Urinary bladder (tissue), 4 donors: ENCODE measurements at places on chromosomes 2 and 18. TPM values are rescaled to one million over a fixed set of nuclear protein-coding genes. Genes with fewer than 3 reads are reported as not detected.

Gene RNU2-63P
- polyA plus RNA-seq, result not detected

Gene TMEM247
- polyA plus RNA-seq, result not detected

Gene GPR45
- not detected for polyA plus RNA-seq

Gene LRRTM4
- 0.34 TPM for polyA plus RNA-seq

Gene SP5
- 2.8 TPM for polyA plus RNA-seq

Gene RNF152
- polyA plus RNA-seq, result 3.4 TPM

Gene IL36B
- polyA plus RNA-seq, result not detected

Gene RAB31
- polyA plus RNA-seq, result 77.2 TPM

Gene RUFY4
- polyA plus RNA-seq, result 0.09 TPM

Gene APLF
- 1.4 TPM for polyA plus RNA-seq

Gene LCT
- not detected for polyA plus RNA-seq

Gene ATP8B1
- polyA plus RNA-seq, result 20.1 TPM

GRCh38 chr2:219627103-219628100 is at the start of gene SLC4A3:
TSS of gene SLC4A3 (plus strand) at chr2:219627630. CDS start at chr2:219627993, 363 bp downstream.
- no peak for DNase-seq

DNA sequence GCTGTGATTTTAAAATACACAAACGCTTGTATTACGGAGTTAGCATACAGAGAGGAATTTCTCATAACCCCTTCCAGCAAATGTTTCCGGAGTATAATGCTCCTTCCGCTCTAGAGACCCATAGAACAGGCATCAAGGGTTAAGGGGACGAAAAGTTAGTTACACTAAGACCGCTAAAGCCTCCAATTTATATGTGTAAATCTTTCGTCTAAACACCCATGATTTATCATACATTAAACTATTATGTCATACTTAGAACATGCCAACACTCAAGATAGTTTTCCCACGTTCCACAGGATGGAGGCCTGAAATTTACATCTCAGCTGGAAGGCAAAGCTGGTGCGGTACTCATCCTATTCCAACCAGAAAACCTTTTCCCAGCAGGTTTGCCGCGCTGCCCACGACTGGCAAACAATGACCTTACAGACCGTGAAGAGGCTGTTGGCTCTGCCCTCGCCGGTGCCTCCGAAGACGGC is 650 bp downstream of the ORMDL1 start:
- DNase-seq, result peak; percentile 51

GRCh38 chr18:5627776-5628511 is 84.1 kb upstream of the EPB41L3 start:
- DNase-seq, result no peak

DNA sequence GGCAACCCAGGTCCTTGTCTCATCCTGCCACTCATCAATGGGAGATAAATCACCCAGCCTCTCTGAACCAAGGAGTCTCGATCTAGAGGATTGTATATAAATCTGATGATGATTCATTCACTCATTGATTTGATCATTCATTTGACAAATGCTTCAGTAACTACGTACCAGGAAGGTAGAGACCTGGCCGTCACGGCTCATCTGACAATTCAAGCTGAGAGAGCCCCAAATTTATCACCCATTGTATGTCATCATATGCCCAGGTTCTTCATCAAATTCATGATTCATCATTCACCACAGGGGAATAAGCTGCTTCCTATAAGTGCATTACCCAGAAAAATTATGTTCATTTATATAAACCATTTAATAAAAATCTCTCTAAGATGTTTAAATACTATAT is 116.9 kb downstream of the FAM161A start:
- DNase-seq, result no peak

DNA sequence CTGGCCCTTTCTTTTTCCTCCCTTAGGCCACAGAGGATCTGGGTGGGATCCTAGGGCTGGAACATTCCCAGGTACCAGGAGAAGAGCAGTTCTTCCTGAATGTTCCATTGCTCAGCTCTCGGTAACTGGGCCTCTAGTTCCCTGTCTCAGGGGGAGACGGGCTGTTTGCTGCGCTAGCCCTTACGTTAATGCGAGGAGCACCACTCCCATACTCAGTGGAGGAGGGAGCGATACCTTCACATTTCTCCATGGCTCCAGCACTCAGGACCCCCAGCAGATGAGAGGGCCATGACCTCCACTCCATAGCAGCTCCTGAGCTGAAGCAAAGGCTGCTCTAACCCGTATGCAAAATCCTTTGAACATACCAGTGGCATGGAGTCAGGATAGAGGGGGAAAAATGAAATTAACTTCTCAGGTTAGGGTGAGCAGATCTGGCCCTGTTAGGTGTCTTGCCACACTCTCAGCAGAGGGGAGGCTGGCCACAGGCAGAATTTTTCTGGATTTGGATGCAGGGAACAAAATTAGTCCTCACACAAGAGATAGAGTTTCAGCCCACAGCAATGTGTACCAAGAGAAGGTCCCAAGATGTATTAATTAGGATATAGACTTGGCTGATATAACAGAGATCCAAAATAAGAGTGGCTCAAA is 206.7 kb downstream of the ZFP36L2 start:
- no peak for DNase-seq

DNA sequence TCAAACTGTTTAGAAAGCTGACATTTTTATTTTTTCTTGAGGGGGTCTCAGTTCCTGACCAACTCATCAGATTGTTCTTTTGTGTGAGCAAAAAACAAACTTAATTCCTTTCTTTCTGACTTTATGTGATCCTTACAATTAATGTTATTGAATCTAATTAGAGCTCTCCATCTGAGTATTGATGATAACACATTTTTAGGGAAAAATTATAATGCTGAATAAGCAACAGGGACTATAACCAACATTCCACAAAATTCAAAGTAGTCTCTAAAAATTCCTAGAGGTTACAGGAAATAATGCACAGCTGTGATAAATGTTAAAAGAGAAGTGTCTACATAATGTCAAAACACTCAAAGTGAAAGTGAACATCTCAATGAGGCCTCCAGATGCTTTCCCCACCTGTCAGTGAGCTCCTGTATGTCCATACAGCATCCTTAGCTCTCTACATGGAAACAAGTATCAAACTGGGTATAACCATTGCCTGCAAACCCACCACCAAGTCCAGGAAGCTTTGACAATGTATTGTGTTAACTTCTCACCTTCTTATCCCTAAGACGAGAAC is 786.0 kb upstream of the SLC39A10 start:
- no peak for DNase-seq

DNA sequence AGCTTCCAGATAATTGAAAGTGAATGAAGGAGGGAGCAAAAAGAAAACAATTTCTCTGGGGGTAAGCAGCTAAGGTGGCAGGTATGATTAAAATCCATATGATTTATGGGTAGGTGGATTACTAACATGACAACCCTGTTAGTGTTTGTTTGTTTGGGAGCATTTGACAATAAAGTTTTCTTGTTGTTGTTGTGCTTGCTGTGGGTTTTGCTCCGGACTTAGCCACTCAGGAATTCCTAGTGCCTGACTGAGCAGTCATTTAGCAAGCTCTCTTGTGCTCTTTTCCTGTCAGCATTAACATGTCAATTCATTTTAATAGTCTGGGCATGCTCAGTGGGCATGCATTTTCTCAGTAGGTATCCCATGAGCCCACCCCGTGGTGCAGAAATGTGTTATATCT is 674.8 kb upstream of the ZEB2 start:
- no peak for DNase-seq

- no peak for DNase-seq
These were observed 33.9 kb upstream of the RMP24 start for GRCh38 chr18:35938562-35938961.

GRCh38 chr2:72032481-72033041 is 115.1 kb downstream of the CYP26B1 start:
- no peak for DNase-seq

- no peak for DNase-seq
These were observed 229.2 kb downstream of the MYT1L start for GRCh38 chr2:2101924-2102323.

- DNase-seq, result no peak
These were observed 203.6 kb upstream of the GALNT5 start for GRCh38 chr2:157053876-157054275.

DNA sequence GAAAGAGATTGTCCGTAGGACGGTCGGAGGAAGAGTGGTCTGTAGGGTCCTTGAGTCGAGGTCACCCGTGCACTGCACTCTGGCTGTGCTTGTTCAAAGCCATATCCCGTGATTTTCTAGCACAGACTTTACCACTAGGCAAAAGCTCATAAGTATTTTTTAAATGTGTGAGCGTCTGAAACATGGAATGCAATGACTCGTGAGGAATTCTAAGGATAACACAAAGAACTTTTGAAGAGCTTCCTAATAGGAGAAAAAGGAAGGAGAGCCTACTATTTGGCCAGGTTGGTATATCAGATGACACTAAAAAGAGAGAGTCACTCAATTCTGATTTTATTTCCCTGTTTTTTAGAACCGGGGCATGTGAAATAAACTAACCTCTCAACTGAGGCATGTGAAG is 68.3 kb downstream of the CD28 start:
- no peak for DNase-seq

DNA sequence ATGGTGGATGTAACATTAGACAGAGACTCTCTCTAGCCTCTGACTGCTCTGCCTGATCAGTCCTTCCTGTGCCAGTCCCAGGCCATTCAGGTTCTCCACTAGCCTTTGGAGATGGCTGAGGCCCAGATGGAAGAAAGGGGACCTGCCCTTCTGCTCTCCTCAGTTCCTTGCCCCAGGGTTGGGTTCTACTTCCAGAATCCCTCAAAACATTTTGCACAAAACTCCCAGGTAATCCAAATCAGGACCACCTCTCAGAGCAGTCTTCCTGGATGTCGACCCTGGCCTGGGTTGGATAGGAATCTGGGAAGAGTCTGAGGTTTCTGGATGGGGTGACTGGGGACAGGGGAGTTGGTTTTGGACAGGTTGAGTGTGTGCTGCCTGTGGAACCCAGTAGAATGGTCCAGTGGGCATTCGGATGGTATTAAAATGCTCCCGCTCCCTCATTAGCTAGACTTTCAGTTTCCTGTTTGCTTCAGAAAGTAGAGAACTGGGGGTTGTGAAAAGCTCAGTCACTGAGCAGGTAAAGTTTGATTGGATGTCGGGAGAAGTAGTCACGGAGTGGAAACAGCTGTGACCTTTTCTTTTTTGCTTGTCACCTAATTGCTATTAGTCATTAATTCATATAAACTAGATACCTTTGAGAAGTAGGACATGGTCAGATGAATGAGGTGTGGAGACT is 37.9 kb downstream of the DPYSL5 start:
- DNase-seq, result no peak

- no peak for DNase-seq
These were observed 233.7 kb downstream of the TWIST2 start for GRCh38 chr2:239081622-239082021.

DNA sequence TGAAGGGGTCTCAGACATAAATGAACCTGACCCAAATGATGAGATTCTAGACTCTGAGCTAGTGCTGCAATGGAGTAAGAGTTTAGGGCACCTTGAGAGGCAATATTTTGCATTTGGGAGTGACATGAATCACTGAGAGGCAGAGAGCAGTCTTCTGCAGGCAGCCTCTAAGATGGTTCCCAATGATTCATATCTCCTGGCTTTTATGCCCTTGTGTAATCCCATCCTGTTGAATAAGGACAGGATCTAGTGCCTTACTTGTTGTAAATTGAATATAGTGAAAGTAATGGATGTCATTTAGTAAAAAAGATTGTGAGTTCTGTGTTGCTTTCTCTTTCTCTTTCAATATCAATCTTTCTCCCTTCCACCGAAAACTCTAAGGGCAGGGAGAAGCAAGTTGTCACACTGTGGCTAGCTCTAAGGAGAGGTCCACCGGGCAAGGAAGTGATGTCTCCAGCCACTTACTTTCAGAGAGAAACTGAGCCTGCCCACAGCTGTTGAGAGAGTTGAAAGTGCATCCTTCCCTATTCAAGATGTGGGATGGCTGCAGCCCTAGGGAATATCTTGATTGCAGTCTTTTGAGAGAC is 144.7 kb downstream of the TRIB2 start:
- DNase-seq, result no peak

- no peak for DNase-seq
These were observed 115.1 kb upstream of the ZBTB14 start for GRCh38 chr18:5410582-5410981.

- DNase-seq, result no peak
These were observed 4.7 kb downstream of the CDC42EP3 start for GRCh38 chr2:37666772-37667171.

DNA sequence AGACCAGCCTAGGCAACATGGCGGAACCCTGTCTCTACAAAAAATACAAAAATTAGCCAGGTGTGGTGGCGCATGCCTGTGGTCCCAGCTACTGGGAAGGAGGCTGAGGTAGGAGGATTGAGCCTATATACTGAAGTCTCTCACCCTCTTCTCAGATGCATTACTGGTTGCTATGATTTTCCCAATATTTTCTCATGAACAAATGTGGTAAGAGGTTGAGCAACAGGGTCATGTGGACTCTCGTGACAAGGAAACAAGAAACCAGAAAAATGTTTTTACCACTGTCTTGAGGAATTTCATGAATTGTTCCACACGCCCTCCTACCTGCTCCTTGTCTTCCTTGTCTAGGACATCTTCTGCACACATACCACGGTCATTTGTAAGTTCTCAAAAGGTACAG is 12.4 kb downstream of the LMAN2L start:
- DNase-seq, result no peak

GRCh38 chr2:156680266-156680665 is 244.1 kb downstream of the GPD2 start:
- DNase-seq, result no peak

DNA sequence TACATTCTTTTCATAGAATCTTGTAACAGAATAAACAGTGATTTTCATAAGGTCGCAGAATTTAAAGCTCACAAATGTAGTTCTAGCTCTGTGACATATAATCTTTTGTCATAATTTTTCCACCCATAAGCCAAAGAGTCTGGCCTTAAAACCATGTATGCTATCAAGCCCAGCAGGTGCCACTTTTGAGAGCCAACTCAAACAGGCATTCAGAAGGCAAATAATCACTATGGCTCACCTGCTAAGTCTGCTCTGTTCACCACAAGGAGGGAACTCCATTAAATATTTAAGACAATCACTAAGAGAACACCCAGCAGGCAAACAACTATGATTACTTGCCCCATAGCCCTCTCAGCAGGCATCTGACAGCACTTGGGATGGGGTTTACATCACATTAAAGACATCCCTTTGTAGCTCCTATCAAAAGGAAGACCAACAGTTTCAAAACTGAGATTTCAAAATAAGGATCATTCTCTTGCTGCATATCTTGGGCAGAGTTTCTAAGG is 241.6 kb downstream of the PDE11A start:
- DNase-seq, result no peak

GRCh38 chr18:37937287-37937686 is 371.7 kb upstream of the CELF4 start:
- DNase-seq, result no peak

GRCh38 chr2:173101687-173102086 is 26.0 kb downstream of the MAP3K20 start:
- DNase-seq, result no peak

DNA sequence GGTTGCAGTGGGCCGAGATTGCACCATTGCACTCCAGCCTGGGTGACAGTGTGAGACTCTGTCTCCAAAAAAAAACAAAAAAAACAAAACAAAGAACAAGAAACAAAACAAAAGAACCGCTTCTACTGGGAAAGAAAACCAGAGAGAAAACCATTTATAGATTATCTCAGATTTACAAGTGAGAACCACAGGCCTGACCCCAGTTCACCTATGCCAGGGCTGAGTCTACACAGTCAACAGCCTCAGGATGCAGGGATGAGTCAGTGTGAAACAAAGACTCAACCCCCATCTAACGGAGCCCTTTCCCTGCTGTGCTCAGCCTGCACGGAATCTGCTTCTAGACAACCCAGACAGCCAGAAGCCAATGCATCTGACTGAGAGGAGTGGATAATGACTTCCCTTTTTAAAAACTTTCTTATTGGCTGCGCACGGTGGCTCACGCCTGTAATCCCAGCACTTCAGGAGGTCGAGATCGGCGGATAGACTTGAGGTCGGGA is 25.5 kb upstream of the YWHAQ start:
- no peak for DNase-seq

- no peak for DNase-seq
These were observed 1.2 kb downstream of the TXNL1 start for GRCh38 chr18:56637176-56637575.
